OCI-LY7 (cell line): ENCODE measurements at places on chromosomes 4 and X.

GRCh38 chr4:124192544-124192943 lies 520.0 kb downstream of the ANKRD50 start:
- no peak for DNase-seq

- DNase-seq, result no peak
Measured at GRCh38 chr4:133483600-133484246, 334.6 kb downstream of the PCDH10 start.

DNA sequence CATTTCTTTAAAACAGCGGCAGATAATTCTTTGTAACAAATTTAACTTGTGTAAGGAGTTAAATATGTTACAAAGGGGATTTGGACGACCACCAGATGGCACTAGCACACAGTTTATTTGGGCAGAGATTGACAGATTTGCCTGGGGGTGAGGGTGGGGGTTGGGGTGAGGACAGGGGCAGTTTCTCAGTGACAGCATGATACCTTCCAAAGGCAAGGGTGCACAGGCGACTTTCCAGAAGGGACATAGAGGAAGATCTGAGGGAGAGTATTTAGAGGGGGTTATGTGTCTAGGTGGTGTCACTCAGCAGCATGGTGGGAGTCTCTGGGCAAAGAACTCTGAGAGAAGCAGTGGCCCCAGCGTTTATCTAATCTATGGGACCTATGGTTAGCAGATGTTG lies 9.6 kb upstream of the TMA16 start:
- DNase-seq, result peak; percentile 77

DNA sequence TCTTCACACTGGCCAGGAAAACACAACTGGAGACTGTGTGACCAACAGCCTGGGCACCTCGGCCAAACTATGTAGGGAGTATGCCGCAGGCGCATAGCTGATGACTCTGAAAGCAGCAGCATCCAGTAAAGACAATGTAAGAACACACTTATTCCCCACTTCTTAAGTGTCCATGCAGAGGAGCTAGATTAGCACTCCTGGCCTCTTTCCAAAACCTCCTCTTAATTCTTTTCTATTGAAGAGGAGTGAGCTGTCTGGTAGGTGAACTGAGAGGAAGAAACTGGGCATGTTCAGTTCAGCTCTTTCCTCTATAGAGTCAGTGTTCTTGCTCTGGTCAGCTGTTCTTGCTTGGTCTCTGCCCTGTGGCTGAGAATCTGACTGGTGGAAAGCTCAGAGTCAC lies 21.1 kb downstream of the NMU start:
- no peak for DNase-seq

DNA sequence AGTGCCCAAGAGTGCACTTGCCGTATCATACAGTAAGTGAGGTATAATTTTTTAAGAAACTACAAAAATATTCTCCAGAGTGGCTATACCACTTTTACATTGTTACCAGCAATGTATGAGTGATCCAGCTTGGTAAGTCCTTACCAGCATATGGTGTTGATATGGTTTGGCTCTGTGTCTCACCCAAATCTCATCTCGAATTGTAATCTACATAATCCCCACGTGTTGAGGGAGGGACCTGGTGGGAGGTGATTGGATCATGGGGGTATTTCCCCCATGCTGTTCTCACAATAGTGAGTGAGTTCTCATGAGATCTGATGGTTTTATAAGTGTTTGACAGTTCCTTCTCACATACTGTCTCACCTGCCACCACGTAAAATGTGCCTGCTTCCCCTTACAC lies 44.8 kb downstream of the RBMX start:
- DNase-seq, result no peak

- no peak for DNase-seq
Measured at GRCh38 chrX:16187024-16187760, 19.9 kb downstream of the MAGEB17 start.

DNA sequence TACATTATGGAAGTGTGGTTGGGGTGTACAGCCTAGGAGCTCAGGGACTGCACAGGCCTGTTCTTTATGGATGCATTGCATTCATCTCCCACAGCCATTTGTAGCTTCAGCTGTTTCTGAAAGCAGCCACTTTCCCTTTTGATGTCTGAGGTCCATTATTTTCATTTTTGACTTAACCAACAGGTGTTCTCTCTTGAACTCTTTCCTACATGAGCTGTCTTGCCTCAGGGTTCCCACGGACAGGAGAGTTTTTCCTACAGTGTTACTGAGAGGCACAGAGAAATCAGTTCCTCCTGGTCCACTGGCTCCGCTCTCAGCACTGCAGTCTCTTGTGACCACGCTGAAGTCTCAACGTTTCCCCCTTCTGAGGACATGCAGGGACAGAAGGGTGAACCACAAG lies 87.2 kb downstream of the RASL11B start:
- no peak for DNase-seq
